ENCODE measurements at places on chromosomes 5 and 9.

GRCh38 chr5:135600971-135601381 is 22.2 kb upstream of the CXCL14 start:
- DNase-seq: no peak

GRCh38 chr5:23466401-23466912 is 41.0 kb upstream of the PRDM9 start:
- no peak for DNase-seq

DNA sequence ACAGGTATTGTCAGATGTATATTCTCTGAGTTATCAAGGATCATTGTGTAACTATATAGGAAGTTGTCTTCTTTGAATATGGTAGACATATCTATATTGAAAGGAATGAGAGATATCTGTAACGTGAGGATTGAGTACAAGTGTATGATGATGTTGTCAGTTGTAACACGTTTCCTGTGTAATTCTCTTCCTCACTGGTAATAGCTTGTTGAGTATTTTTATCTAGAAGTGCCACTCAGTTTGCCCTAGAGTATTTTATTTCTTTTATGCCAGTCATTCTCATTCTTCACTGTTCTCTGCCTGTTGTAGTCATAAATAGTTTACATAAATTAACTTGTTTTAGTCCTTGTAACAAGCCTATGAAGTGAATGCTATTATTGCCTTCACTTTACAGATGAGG is 172.1 kb downstream of the BAAT start:
- no peak for DNase-seq

- DNase-seq: no peak
Measured at GRCh38 chr9:111431684-111432083, 52.5 kb downstream of the ECPAS start.

DNA sequence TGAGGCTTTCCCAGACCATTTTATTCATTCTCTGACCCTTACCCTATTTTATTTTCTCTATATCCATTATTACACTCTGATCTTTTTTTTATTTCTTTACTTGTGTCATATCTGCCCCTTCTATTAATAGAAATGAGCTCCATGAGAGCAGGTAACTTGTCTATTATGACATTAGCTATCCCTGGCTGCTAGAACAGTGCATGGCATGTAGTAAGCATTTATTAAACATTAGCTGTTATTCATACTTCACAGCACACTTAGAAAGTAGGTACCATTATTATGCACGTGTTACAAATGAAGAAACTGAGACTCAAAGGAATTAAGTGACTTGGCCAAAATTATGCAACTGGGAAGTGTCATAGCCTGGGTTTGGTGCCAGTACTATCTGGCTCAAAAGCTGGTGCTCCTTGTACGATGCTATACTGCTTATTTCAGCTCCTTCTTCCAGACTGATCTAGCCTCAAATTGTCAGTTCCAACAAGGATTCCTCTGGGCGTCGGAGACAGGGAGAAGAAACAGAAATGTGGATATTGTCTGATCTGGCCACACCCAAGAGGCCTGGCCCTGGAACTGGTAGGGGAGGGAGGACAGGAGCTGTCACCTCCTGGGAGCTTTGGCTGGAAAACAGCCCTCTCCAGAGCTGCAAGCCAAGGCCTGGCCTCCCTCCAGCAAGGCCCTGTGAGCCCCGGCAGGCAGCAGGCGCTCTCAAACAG is 10.8 kb upstream of the NIPAL4 start:
- DNase-seq: peak; percentile 11

- no peak for DNase-seq
Measured at GRCh38 chr5:159059722-159060121, 40.0 kb downstream of the EBF1 start.
